Stimulated activated naive B cell treated with anti-CD40 and anti-IgM and Interleukin-4, amounts not matched to agents 10 μg/mL and 1 μg/mL and 100 μg/mL, for 72 hours (primary cell): ENCODE measurements at places on chromosomes 3 and 15.

GRCh38 chr3:61236556-61236955 is 14.7 kb downstream of the FHIT start:
- no peak for DNase-seq

- DNase-seq, result no peak
These were observed 32.3 kb upstream of the APH1B start for GRCh38 chr15:63244976-63245645.

GRCh38 chr3:171704002-171704401 is 106.3 kb downstream of the PLD1 start:
- no peak for DNase-seq

DNA sequence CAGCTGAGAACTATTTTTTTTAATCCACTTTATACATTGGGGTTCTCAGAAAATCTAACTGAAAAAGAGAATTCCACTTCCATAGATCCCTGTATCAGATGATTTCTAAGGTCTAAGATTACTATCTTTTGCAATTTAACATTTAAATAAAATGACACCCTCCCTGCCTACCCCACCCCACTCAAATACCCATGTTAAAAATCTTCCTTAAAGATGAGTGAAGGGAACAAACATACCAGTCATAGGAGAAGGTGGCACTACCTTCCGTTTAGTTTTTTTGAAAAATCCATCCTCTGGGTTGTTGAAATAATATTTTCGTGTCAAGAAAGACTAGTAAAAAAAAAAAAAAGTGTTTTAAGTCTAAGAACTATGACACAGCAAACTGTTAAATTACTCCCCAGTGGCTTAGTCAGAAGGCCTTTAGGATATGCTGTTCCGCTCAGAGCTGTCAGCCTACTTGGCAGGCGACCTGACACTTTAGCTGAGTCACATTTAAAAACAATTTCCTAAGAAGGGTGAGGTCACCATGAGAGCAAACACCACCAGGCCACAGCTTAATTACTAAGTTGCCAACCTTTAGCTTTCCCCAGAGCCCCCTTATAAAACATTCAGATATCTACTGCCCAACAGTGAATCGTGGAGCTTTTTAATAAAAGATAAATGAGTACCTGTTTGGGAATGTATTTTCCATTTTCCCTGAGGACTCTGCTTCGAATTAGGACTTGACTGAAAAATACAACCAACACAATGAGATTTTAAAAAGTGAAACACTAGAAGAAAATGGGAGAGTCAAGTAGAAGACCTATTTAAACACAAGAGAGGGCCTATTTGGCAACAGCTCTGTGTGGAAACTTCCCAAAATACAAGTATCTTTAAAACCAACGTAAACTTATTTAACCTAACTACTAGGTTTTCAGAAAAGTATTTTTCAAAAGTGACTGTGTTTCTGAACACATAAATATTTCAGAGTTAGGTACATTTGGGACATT is 9.6 kb downstream of the EMC3 start:
- peak; percentile 13 for DNase-seq

DNA sequence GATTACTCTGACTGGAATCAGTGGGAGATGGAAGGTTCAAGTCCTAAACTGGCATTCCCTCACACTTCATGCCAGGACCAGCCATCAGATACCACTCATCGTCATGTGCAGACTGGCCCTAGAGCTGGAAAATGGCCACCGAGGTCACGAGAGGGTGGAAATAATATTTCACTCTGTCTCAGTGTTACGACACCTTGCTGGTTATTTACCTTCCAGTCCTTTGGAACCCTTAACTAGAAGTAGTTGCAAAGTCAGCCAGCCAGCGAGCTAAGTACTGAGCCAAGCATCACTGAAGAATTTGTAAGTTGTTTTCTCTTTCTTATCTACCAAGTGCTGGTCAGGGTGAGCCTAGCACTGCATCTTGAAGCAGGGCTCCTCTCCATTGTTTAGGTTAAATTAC is 309.9 kb upstream of the RASGRP1 start:
- DNase-seq, result no peak

DNA sequence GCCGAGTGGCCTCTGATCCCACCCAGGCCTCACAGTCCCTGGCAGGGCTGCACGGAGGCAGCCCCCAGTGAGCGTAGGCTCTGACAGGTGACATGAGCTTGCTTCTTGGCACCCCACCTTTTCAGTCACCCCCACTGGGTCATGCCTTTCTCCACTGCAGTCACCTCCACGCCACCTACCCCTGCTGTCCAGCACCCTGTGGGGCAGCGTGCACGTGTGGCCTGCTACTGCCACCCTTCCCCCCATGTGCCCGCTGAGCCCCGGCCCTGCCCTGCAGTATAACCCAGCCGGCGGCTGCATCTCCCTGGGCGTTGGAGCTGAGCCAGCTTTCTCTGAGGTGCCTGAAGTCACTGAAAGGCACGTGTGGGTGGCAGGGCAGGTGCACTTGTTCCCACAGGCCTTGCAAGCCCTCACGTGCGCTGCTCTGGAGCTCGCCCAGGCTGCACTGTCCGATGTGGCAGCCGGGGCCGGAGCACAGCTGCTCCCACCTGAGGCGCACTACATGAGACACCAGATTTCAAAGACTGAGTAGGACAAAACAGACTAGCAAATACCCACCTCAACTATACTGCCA is 65.6 kb downstream of the NIPA2 start:
- no peak for DNase-seq

GRCh38 chr15:51088585-51088984 is 6.1 kb downstream of the TNFAIP8L3 start:
- no peak for DNase-seq

GRCh38 chr3:133038089-133038730 is at the start of gene TMEM108:
Gene TMEM108, plus strand, starts transcription at chr3:133038391.
- DNase-seq, result no peak

DNA sequence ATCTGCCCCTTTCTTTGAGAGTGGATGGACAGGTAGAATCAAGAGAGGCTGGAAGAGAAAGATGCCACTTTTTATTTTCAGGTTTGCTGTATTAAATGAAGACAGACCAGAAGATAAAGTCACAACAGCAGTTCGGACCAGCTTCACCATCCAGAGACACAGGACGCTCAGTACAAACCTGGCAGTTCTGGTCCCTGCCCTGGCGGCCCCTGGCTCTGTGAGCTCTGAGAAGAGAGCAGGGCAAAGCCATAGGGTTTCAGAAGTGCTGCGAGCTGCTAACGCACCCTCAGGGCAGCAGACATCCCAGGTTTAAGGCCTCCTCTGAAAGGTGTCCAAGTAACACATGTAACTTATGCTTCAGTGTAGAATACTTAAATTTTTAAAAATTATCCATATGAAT is 216.8 kb downstream of the ADAMTS17 start:
- DNase-seq, result no peak

DNA sequence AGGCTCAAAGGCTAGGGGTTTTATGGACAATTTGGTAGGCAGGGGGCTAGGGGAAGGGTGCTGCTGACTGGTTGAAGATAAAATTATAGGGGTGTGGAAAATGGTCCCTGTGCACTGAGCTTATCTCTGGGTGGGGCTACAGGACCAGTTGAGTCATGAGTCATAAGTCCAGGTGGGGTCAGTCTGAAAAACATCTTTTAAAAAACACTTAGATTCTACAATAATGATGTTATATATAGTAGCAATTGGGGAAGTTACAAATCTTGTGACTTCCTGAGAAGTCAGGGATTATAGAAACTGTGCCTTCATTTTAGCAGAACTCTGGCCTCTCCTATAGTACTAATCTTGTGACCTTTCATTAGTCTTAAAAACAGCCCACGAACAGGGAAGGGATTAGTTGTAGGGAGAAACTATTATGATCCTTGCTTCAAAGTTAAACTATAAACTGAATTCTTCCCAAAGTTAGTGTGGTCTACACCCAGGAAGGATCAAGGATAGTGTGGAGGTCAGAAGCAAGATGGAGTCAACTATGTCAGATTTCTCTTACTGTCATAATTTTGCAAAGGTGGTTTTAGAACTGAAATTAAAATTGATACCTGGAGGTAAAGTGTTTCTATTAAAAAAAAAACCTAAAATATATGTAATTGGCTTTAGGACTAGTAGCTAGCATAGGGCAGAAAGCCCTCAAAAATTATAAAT is 130.1 kb downstream of the P2RY1 start:
- peak; percentile 14 for DNase-seq

- DNase-seq, result no peak
These were observed 188.8 kb downstream of the TAFA4 start for GRCh38 chr3:68743521-68743920.

- no peak for DNase-seq
These were observed 33.2 kb upstream of the SECISBP2L start for GRCh38 chr15:49079340-49080039.

- no peak for DNase-seq
These were observed 40.0 kb downstream of the MAP4 start for GRCh38 chr3:47976135-47976732.

DNA sequence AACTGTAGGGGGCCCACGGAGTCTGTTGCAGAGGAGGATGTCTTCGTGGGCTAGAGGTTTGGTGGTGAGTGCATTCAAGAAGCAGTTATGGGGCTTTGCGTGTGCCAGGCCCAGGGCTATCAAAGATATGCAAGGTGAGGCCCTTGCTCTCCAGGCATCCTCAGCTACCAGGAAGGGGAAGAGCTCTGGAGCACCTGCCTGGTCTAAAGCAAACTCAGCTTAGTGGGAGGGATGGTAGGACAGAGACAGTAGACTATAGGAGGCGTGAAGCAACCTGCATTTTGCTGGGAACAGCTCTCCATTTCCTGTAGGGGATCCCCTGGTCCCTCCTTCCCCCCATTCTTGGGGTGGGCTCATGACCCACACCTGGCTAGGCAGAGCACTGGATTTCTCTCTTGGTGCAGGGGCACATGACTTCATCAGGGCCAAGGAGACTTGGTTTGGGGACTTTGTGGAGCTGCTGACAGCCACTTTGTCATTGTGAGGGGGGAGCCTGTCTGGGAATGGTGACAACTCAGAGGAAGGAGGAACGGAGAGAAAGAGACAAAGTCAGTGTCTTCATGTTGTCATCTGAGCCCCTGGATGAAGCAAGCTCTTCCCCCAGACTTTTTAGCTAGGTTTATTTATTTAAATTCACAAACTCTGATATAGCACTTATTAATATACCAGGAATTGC is 8.6 kb upstream of the EEFSEC start:
- no peak for DNase-seq

- no peak for DNase-seq
These were observed 58.5 kb upstream of the CRBN start for GRCh38 chr3:3237979-3238378.

GRCh38 chr3:140403079-140403478 is 274.8 kb upstream of the TRIM42 start:
- DNase-seq, result no peak

GRCh38 chr15:61171209-61171608 is 57.9 kb downstream of the RORA start:
- no peak for DNase-seq

- no peak for DNase-seq
These were observed 3.5 kb upstream of the ISG20 start for GRCh38 chr15:88635318-88635717.

- no peak for DNase-seq
These were observed 14.7 kb downstream of the CCR1 start for GRCh38 chr3:46193436-46193835.

DNA sequence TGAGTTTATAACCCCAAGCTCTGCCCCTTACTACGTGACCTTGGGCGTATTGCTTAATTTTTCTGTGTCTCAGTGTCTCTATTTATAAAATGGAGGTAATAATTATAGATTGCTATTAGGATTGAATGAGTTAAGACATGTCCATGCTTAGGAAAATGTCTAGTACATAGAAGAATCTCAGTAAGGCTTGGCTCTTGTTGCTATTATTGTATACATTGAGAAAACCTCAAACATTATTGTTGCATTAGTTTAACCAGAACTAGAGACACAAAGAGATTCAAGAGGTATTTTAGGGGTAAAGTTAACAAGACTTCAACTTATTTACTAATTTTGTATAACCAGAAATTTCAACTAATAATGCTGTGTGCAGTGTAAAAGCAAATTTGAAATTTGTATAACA is 66.7 kb downstream of the MEF2A start:
- no peak for DNase-seq

- no peak for DNase-seq
These were observed 271.4 kb upstream of the PPP2R3A start for GRCh38 chr3:135694142-135694541.

DNA sequence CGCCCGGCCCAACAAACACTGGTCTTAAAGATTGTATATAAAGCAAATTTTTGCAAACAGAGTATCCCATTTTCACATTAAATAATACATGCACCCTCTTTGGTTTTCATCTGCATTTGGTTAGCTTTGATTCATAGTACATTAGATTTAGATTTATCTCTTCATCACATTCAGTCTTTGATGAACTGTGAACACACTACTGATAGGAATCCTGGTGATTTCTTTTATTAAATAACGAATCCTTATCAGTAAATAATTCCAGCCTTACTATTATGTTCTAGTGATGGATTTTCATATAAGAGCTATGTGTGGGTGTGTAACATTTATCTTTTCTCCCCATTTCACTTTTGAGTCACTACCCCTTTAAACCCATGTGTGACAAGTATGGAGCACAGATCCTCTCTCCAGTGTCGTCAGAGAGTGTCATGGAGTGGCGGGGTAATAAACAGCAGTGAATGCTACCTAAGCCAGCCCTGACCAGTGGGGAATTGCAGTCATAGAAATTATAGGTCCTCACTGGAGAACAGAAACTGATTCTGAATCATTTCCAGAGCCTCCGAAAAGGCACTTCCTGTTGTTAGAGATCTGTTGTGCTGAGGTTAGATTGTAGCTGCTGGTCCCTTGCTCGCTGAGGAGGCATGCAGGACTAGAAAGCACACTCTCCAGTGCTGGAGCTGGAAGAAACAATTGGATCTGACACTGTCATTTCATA is 22.0 kb downstream of the SLC7A14 start:
- DNase-seq, result peak; percentile 39

GRCh38 chr15:96720656-96721055 is 390.2 kb downstream of the NR2F2 start:
- DNase-seq, result no peak

DNA sequence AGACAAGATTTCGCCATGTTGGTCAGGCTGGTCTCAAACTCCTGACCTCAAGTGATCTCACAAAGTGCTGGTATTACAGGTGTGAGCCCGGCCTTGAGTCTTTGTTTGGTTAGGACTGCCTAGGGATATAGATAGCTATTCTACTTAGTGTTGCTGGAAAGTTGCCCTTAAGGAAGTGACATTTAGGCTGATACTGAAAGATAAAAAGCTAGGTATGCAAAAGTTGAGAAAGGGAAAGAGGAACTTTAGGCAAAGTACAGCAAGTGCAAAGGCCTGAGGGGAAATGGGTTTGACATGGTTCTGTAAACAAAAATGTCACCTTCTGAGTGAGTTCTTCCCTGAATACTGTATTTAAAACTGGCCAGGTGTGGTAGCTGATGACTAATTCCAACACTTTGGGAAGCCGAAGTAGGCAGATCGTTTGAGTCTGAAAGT is 111.5 kb downstream of the ZNF609 start:
- peak; percentile 36 for DNase-seq

DNA sequence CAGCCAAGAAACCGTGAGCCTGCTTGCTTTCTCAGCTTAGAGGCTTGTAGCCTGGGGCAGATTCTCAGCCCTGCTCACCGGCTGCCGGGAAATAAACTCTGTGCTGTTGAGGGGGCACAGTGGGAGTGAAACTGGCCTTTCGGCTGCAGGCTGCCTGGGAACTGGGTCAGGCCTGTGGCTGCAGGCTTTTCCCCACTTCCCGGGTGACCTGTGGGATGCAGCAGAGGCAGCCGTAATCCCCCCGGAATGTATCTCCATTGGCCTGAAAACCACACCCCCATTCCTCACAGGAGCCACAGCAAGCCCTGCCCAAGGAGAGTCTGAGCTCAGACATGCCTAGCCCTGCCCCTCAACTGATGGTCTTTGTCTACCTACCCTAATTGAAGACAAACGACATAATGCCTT is 110.9 kb downstream of the STXBP5L start:
- no peak for DNase-seq

GRCh38 chr3:197024881-197025735 is 4.5 kb downstream of the MELTF start:
- no peak for DNase-seq

GRCh38 chr15:83207660-83208366 is at the start of gene HDGFL3:
Gene HDGFL3, minus strand, starts transcription at chr15:83207823. Its CDS starts 409 bp downstream, at chr15:83207414.
- DNase-seq, result peak; percentile 27
